ENCODE measurements at places on chromosomes 2 and 18.

DNA sequence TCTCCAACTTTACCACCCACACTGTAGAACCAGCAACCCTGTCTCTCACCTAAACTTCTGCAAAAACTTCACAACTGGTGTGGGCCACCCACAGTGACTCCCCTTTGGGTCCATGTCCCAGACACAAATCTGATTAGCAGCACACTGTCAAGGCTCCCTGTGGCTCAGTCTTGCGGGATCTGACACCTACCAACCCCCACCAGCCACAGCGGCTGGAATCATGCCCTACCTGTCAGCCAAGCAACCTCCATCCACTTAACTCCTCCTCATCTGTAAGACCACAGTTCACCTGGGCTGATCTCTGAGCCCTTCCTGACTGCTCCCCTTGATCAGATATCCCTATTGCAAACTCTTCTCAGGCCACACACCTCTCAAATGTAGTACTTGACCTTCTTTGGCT, 14.6 kb downstream of the TCF4 start:
- no peak for DNase-seq

DNA sequence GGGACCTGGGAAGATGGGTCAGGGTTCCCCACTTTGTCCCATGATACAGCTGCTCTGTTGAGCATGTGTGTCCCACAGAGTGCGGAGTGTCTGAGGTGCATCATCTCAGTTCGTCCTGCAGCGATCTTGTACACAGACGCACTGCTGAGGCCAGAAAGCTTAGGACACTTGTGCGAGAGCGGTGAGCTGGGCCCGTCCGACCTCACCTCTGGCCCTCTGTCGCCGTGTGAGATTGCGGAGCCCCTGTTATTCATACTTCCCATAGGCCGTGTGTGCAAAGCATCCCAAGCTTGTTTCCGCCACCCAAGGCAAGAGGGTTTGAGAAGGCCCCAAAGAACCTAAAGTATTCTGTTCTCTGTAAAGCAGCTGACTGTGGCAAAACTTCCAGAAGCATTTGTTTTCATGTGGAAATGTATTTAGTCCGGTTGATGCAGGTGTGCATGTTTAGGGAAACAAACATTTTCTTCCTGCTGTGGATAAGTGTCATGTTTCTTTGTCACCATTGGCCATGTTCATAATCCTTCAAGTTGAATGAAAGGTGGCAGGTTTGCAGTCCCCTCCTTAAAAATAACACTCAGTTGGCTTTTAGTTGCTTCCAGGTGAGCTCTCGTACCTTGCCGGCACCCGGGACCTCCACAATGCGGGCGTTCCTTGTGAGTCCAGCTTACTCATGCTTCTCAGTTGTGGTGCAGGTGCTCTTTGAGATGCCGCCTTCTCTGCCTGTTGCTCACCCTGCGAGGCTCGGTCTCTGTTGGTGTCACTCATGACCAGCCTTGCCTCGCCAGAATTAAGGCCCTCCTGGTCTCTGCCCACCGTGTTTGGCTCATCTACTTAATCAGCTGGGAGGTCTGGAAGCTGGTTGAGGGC, 5.3 kb downstream of the AGAP1 start:
- DNase-seq: no peak

- no peak for DNase-seq
These were observed 57.6 kb upstream of the IL1RL1 start for GRCh38 chr2:102253753-102254150.

DNA sequence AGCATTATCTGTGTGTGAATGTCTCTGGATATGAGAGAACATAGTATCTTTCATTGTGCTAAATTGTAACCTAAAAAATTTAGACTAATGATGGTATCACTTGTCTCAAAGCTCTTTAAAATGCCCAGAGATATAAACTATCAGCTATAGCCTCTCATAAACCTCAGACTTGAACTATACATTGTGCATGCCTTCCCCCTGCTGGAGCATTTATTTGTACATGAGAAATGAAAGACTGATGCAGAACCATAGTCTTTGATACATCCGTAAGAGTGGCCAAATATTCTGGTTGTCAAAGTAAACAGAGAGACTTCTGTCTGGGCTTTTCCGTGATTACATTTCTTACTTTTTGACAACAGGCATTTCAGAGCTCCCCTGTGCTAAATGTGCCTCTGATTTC, 71.9 kb upstream of the CCDC68 start:
- DNase-seq: no peak

- no peak for DNase-seq
These were observed 315.9 kb downstream of the DSEL start for GRCh38 chr18:67200665-67201064.

DNA sequence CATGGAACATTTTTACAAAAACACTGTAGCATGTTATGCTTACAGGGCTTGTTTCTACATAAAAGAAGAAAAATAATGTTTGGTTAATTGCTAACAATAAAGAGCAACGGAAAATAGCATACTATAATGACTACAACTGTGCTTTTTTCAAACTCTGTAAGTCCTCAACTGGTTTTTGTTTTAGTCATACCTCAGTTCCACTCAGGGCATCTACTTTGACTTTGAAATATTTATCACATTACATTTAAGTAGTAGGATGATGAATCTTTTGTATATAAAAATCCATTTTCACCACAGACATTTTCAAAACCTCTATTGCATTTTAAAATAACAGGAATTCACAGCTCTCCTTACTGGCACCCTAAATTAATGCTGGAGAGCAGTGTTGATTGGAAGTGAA, 8.3 kb downstream of the SATB2 start:
- no peak for DNase-seq

GRCh38 chr2:143469323-143469722, 340.1 kb downstream of the ARHGAP15 start:
- DNase-seq: no peak

GRCh38 chr2:118748245-118748885, 99.1 kb downstream of the EN1 start:
- no peak for DNase-seq

GRCh38 chr2:28624793-28625701, 126.6 kb upstream of the PPP1CB start:
- no peak for DNase-seq

DNA sequence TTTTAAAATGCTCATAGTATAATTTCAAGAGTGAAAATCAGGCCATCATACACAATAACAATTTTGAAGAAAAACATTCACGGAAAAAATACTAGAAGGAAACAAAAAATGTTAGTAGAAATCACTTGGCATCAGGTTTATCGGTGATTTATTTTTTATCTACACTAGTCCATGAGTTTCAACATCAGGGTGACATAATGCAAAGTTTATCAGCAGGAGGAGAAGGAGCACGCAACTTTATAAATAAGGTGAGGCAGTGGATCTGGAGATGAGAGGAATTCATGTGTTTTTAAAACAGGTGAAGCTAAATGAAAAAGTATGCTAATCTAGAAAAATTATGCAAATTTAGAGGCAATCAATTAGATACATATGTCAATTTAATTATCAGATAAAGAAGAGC, 54.2 kb downstream of the MGAT4A start:
- DNase-seq: no peak

GRCh38 chr2:177597759-177598158, 205.2 kb downstream of the AGPS start:
- DNase-seq: no peak

GRCh38 chr2:96305979-96306308, 598 bp upstream of the SNRNP200 start:
- DNase-seq: no peak

DNA sequence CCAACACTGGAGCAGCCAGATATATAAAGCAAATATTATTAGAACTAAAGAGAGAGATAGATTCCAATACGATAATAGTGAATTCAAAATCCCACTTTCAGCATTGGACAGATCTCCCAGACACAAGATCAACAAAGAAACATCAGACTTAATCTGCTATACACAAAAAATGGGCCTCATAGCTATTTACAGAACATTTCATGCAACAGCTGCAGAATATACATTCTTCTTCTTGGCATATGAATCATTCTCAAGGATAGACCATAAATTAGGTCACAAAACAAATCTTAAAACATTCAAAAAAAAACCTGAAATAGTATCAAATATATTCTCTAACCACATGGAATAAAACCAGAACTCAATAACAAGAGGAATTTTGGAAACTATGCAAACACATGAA, 23.8 kb upstream of the BAZ2B start:
- no peak for DNase-seq

DNA sequence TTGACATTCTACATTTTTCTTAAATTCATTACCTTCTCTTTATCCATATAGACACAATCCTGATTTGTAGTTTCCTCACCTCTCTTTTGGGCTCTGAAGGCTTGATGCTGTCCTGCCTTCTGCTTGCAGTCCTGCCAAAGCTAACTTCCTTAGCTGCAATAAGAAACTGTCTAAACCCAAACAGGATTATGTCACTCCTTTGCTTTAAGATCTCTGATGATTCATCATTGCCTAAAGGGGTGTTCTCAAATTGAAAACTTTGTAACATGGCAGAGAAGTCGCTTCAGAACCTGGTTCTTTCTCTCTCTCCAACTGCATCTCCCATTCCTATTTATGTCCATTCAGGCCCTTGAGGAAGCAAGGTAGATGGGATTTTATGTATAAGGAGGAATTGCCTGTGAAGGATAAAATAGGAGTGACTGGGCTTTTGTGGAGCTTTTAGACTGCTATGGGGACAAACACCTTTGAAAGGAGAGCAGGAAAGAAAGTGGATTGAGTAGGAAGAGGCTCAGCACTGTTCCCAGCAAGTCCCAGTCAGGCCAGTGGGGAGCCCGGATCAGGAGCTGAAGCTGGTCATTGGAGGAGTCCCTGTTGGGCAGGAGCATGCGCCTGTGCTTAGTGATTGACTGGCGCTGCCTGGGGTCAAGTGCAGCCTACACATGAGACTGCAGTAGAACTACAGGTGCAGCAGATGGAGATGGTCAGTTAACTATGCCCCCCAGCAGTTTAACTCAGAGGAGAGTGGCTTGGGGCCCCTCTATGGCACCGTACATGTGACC, 390.6 kb downstream of the CTNNA2 start:
- DNase-seq: no peak

- DNase-seq: no peak
These were observed 48.1 kb upstream of the RAPH1 start for GRCh38 chr2:203583084-203583695.

GRCh38 chr2:2880938-2881337, 496.7 kb downstream of the EIPR1 start:
- DNase-seq: no peak

DNA sequence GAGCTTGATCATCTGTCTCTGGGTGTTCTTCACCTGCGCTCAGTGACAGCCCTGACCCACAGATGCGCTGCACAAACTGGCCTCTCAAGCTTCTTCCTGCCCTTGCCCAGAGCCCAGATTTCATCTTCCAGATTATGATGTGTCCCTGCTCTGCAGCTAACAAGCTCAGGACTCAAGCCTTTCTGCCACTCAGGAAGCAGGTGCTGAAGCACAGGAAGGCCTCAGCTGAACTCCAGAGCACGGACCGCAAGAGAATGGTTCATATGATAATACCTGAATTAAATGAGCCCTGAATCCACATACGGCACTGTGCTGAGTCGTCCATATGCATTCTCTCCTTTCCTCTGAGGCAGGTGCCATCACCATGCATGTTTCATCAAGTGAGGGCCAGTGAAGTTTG, 3.8 kb downstream of the CD207 start:
- DNase-seq: no peak

GRCh38 chr18:3554091-3554601, 104.2 kb downstream of the TGIF1 start:
- no peak for DNase-seq

DNA sequence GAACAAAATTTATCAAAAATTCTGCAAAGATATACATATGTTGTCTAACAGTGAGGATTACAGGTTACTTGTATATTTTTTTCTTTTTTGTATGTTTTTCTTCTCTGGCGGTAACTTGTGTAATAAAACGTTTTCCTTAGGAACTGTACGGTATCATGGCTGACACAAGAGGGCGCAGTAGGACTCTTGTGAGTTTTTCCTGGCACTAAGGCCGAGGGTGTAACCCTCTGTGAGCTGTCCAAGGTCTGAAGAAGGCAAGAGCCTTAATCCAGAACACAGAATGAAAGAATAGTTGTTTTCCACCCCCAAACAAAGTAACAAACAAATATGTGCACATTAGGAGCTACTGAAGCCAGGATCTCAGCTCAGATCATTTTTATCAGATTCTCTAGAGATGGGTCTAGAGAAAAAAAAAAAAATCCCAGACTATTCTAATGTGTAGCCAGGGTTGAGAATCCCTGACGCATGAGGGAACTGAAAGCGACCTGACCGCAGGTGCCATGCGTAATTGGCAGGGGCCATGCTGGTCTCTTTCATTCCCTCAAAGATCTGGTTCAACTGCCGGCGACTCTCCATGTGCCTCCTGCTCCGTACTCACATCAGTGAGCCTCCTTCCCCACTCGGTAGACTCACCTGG, 27.0 kb downstream of the TMEM200C start:
- no peak for DNase-seq

- DNase-seq: no peak
These were observed 12.3 kb downstream of the FLACC1 start for GRCh38 chr2:201344663-201345366.

GRCh38 chr2:219538504-219538951, 5.1 kb downstream of the CHPF start:
- DNase-seq: no peak

- no peak for DNase-seq
These were observed 72.6 kb downstream of the PLCL1 start for GRCh38 chr2:197877038-197877437.

DNA sequence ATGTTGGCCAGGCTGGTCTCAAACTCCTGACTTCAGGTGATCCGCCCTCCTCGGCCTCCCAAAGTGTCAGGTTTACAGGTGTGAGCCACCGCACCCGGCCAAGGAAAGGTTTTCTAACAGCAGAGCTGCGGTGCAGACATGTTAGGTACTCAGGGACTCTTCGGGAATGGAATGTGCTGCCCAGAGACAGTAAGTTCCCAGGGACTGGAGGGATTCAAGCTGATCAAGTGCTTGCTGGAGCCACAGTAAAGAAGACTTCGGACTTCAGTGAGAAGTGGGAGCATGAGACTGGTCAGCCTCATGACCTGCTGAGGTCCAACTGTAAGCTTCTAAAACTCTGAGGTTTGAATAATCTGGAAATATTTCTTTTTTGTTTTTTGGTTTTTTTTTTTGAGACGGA, 7.8 kb upstream of the DES start:
- DNase-seq: no peak

- DNase-seq: no peak
These were observed 81.6 kb downstream of the AGAP1 start for GRCh38 chr2:235575431-235575830.

DNA sequence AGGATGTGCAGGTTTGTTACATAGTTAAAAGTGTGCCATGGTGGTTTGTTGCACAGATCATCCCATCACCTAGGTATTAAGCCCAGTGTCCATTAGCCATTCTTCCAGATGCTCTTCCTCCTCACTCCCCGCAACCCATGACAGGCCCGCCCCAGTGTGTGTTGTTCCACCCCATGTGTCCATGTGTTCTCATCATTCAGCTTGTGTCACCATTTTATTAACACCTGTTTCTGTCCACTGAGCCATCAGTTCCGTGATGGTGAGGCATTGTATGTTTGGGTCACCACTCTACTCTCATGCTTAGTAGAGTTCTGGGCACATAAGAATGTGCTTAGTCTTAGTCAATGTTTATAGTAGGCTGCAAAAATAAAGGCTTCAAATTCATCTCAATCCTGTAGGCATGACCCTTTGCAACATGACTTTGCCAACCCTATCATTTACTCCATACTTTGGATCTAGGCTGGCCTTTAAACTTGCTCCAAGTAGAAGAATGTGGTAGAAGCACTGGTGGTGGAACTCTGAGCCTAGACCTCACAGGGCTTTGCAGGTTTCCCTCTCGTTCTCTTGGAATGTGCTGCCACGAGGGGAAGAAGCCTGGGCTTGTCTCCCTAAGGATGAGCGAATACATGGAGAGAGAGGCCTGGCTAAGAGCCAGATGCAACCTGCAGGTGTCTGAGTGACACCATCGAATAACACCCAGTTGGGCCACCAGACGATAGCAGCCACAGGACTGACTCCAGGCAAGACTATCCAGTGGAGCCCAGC, 161.5 kb downstream of the NAPG start:
- no peak for DNase-seq

All from occipital lobe (tissue), 3 donors.